Activated CD4-positive, alpha-beta memory T cell treated with anti-CD3 and anti-CD28 coated beads, Interleukin-2, amount 10 ng/mL, durations not matched to agents 7 days and 5 days (primary cell): ENCODE measurements at places on chromosomes 5 and 9. TPM values are rescaled to one million over a fixed set of nuclear protein-coding genes. Genes with fewer than 3 reads are reported as not detected.

The PCDHA9 gene
- not detected for total RNA-seq

The CNTLN gene
- 0.28 TPM for total RNA-seq

The PCDH12 gene
- total RNA-seq: 2.2 TPM

The SLC28A3 gene
- total RNA-seq: 0.15 TPM

The MEIKIN gene
- 1.1 TPM for total RNA-seq

The STPG3 gene
- not detected for total RNA-seq

The CDH9 gene
- total RNA-seq: not detected

The SPEF2 gene
- 10.8 TPM for total RNA-seq

The FAT2 gene
- total RNA-seq: not detected

The EIF4EBP3 gene
- 11.6 TPM for total RNA-seq

The MEF2C gene
- 0.03 TPM for total RNA-seq

The DHX29 gene
- total RNA-seq: 13.0 TPM
